ENCODE measurements at places on chromosomes 2 and 18. TPM values are rescaled to one million over a fixed set of nuclear protein-coding genes. Genes with fewer than 3 reads are reported as not detected.

Gene FOXI3
- not detected for total RNA-seq

DNA sequence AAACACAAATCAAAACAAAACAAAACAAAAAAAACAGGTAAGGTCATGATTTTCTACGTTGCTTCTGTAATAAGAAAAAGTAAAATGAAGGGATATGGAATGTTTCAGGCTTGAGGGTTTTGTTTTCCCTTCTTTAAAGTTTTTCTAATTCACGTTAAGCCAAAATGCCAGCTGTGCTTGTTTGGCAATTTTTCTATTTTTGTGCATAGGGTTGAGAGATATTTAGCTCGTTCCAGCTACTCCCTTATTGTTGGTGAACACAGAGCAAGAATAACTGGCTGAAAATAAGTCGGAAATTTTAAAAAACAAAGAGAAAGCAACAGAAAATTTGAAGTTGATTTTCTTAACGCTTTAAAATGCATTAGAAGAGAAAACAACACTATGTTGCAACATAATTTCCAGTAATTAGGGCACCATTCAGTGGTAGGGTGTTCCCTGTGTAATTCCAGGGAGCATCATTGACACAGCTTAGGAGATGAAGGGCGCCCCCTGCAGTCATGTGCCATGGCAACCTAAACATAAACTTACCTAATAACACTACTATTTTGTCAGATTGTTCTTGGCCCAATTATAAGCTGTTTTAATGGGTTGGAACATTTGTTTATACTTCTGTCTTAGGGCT lies 99.5 kb downstream of the DTNA start:
- no peaks in the 10 kb centered on the region for H3K4me1 ChIP-seq
- H3K27ac ChIP-seq: peak overlapping the region; percentile 27
- peak overlapping the region; percentile 1 for H3K4me3 ChIP-seq
- DNase-seq: peak; percentile 69
- H3K27me3 ChIP-seq: no peaks in the 10 kb centered on the region

DNA sequence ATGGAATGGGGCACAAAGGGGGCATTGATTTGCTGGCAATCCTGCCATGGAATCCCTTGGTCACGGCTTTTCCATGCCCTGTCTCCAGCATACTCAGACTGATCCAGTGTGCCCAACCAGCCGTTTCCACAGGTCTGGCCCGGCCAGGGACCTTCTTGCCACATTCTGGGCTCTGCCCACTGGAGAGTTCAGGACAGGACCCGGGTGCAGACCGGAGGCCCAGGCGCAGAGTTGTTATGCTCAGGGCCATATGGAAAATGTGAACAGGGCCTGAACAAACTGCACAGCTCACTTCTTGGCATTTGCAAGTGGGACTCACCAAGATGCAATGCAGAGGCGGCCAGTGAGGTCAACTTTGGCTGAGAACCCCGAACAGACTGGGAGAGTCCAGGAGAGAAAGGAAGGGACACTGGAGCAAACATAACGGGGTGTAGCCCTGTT lies 15.6 kb upstream of the ASAP2 start:
- peaks cover 60% of the 10 kb centered on the region for H3K4me1 ChIP-seq
- no peaks in the 10 kb centered on the region for H3K27me3 ChIP-seq
- H3K27ac ChIP-seq: peak overlapping the region; percentile 85
- H3K36me3 ChIP-seq: no peaks in the 10 kb centered on the region
- peak overlapping the region; percentile 10 for H3K4me3 ChIP-seq

DNA sequence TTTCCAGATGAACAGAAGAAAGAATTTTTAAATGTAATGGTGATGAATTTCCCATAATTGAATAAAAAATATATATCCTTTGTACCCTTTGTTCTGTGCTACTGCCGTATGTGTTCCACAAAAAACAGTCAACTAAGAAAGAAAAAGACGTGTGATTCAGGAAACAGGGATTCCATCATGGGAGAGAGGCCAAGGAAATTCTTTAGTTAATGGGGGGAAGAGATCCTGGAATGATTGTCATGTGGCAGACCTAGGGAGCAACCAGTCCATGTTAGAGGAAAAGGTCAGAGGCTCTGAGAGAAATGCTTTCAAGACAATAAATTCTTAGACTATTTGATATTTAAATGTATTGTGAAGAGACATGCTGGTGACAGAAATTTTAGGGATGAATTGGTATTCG lies 76.6 kb downstream of the CPO start:
- H3K4me3 ChIP-seq: no peak overlapping the region

GRCh38 chr2:83305758-83306378 lies 1153.2 kb downstream of the SUCLG1 start:
- DNase-seq: no peak
- H3K4me3 ChIP-seq: no peak overlapping the region
- no peaks in the 10 kb centered on the region for H3K4me1 ChIP-seq
- H3K27ac ChIP-seq: no peak overlapping the region

Gene DCDC2C
- total RNA-seq: 2.4 TPM

- H3K27ac ChIP-seq: no peak overlapping the region
- H3K4me3 ChIP-seq: no peak overlapping the region
- H3K36me3 ChIP-seq: no peaks in the 10 kb centered on the region
- no peaks in the 10 kb centered on the region for H3K27me3 ChIP-seq
- no peak for DNase-seq
Observed at GRCh38 chr2:6475155-6475940, 390.4 kb downstream of the CMPK2 start.

- no peak overlapping the region for H3K27ac ChIP-seq
- H3K4me1 ChIP-seq: peaks cover 2% of the 10 kb centered on the region
- H3K4me3 ChIP-seq: no peak overlapping the region
- no peaks in the 10 kb centered on the region for H3K27me3 ChIP-seq
Observed at GRCh38 chr2:182228073-182228473, 198.8 kb downstream of the PDE1A start.

Gene ABCG5
- total RNA-seq: 4.0 TPM

Gene COL5A2
- 64.2 TPM for total RNA-seq

All from ascending aorta (tissue), 2 donors.